ENCODE measurements at places on chromosomes 6 and 20.
A peak's percentile ranks its signal among the peaks of the same experiment; 100 is the strongest.

DNA sequence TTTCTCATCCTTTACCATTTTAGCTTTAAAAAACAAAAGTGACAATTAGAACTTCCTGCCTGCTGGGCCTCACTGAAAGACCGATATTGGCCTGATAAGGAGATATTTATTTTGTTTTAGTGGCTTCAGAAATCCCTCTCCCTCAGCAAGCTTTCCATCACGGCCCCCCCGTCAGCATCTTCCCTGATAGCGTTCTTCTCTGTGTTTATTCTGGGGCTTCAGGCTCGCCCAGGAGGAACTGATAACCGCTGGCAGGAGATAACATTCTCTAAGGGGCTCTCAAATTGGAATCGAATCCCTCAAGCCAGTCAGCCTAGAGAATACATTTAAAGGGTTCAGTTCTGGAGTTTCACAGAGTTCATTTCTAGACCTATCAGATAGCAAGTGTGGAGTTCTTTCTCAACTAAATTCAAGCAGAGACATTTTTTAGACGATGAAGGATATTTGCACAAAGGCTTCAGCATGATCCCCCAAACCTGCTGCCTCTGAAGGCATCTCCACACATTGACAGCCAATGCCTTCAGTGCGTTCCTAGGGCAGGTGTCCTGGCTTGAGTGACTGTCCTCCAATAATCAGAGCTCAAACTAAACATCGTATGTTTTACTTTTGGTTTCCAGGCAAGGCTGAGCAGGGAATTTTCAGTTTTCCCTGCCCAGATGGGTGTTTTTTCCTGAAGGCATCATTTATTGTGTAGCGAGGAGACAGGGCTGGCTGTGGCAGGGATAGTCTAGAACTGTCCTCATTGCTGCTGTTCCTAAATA is 17.0 kb downstream of the PRDM1 start:
- no peak for DNase-seq

GRCh38 chr6:51025082-51025777 is 206.6 kb downstream of the TFAP2B start:
- no peak for DNase-seq

- peak; percentile 74 for DNase-seq
Observed at GRCh38 chr20:51678026-51678697, 90.0 kb downstream of the ATP9A start.

DNA sequence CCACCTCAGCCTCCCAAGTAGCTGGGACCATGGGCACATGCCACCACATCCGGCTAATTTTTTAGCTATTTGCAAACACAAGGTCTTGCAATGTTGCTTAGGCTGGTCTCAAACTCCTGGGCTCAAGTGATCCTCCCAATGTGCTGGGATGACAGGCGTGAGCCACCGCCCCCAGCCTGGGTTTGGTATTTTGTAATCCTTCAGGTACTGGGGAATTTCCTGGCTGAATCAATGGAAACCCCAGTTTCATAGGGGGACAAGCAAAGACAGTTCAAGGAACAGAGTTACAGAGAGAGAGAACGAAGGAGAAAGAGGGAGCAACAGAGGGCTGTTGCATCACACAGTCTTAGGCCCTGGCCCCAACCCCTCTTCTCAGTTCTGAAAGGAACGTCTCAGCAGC is 35.7 kb downstream of the RAB44 start:
- no peak for DNase-seq

DNA sequence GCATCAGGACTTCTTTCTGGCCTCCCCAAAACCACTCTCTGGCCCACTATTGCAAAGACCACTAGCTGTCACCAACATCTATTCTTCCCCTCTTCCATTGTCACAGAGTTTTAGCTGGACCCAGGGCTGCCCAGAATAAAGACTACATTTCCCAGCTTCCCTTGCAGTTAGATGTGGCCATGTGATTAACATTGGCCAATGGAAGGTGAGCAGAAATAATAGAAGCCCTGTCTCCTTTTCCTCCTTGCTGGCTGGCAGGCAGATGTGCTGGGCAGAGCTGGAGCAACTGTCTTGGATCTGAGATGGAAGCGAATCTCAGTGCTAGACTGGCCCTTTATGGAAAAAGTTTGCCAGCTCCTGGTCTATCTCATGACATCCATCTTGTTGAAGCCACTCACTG is 97.0 kb downstream of the KCNB1 start:
- DNase-seq = peak; percentile 61

GRCh38 chr6:27809939-27810767 is 102.0 kb downstream of the OR2B2 start:
- peak; percentile 88 for DNase-seq

- no peak for DNase-seq
Observed at GRCh38 chr6:87921034-87921433, 126.6 kb upstream of the SPACA1 start.

DNA sequence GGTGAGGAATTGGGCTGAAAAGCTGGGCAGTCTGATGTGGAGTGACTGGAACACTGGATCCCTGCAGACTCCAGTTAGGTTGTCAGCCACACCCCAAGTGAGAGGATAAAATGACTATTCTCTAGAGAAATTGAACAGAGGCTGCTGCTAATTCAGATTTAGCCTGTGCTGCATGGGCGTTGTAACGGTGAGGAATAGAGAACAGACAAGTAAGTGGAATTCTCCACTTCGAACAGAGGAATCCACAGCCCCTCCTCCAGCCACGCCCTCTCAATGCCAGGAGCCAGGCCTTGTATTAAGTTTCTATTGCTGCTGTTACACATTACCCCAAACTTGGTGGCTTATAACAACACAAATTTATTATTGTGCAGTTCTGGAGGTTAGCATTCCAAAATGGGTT is 109.3 kb downstream of the CFAP61 start:
- DNase-seq = no peak
